ENCODE measurements at places on chromosomes 3 and 15.

GRCh38 chr3:116034794-116035193 is 410.5 kb downstream of the LSAMP start:
- no peak for DNase-seq

DNA sequence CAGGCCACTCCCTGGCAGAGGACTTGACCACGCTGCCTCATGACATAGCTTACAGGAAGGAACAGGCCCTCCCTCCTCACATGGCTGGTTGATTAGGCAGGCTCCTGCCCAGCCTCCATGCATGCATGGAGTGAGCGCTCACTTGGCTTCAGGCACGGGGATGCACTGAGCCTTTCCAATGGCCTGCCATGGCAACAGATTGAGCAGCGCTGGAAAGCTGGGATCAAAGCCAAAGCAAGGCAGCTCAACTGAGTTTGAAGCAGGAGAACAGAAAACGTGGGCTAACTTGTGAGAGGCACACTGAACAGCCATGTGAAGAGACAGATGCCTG is 5.9 kb upstream of the GRAMD2A start:
- DNase-seq: peak; percentile 92

DNA sequence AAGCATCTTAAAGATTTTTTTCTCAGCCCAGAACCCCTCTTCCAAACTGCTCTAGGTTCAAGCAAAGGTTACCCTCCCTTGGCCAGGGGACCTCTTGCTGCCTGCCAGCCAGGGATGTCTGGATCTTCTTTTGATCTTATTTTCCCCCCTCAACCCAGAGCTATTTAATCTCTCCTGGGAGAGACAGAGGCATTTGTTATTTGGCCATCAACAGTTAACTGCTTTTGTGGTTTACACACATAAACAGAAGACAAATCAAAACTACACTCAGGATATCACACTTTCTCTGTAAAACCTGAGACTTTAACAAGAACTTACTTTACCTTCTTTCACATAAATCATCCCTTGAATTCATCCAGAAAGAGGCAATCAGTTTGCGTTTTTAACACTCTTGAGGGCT is 272.5 kb downstream of the THSD4 start:
- no peak for DNase-seq

DNA sequence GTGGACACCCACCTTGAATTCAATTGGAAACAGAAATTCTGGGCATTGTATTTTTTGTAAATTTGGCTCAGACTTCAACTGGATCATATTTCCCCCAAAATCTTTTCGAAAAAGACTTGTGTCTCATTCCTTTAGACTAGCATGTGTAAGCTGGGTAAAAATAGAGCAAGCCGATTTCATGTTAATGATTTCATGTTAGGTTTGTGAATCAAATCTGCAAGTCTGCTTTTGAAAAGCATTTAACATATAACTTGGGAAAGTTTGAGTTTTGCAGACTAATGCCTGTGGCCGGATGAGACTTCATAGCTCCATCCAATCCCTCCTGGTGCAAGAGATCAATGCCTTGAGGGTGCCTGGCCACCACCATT is 64.5 kb downstream of the FLNB start:
- DNase-seq: no peak

- no peak for DNase-seq
Observed at GRCh38 chr15:24955531-24955921, 739 bp downstream of the SNRPN start.

DNA sequence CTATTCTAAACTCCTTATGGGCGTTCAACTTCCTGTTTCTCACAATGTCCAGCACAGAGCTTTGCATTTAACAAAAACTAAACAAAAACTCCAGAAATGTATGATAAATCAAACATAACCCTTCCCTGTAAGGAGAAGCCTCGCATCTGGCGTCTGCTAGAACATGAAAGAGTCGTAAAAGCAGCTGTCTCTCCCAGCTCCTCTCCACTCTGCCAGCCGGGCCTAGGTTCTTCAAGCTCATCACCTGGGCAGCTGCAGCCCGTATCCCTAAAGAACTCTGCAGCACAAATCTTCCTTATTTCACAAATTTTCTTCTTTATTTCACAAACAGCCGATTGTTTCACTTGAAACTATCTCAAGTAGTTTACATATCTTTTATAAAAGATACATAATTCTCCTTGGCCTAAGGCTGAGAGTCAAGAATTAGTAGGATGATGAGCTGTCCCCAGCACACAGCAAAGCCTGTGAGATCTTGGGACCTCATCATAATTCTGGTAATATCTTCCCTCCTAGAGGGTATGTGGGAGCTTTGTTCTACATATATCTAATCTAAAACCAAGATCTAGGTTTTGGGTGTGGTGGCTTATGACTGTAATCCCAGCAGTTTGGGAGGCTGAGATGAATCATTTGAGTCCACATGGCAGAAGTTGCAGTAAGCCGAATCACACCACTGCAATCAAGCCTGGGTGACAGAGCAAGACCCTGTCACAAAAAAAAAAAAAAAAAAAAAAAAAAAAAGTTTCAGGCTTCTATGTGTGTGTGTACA is 35.3 kb downstream of the ANXA2 start:
- DNase-seq: peak; percentile 67

Measured in AG09319 (cell line).